ENCODE measurements at places on chromosomes 11 and 22.

DNA sequence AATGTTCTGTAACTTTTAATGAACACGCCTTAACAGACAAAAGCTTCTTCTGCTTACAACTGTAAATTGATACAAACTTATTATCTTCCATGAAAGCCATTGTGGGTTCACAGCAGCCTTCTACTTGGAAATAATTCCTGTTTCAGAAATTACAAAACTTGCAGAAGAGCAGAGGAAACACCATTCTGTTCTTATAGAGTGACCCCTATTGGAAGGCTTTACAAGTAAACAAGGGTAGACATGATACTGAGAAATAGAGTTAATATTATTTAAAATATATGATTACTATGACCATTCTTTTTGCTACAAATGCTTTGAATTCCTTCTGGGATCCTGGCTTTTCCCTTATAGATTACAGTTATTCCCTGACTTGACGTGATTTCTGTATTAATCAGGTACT lies 32.4 kb upstream of the KCNA4 start:
- DNase-seq: no peak

GRCh38 chr22:31577711-31578110 lies 81.4 kb downstream of the SFI1 start:
- DNase-seq: no peak

DNA sequence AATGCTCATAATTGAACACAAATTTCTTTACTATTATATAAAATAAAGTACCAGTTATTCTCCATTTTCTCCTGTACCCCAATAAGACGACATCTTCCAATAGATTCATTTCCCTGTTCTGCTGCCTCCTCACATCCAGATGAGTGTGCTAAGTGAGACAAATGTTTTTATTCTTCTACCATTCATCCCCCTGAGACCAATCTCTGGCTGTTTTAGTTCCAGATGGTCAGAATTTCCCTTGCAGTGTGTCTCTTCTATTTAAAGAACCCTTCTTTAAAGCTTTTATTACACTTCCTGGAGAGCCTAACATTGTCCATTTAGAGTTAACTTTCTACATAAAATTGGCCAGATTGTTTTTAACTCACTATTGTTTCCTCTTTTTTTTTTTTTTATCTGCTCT lies 41.2 kb upstream of the GLYATL1 start:
- DNase-seq: no peak

DNA sequence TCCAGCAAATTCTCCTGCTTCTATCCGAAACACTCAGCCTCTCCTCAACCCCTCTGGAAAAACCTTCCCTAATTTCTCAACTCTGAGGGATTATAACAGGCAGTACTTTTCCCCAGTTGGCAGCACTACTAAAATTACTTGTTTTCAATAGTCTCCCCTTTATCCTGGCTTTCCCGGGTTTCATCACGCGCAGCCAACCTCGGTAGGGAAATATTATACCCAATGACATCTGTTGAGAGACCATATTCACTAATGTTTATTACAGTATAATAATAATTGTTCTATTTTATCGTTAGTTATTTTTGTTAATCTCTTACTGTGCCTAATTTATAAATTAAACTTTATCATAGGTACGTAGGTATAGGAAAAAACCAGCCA lies 330 bp upstream of the POLD3 start:
- no peak for DNase-seq

GRCh38 chr11:118742304-118742703 lies 48.7 kb downstream of the DDX6 start:
- no peak for DNase-seq

DNA sequence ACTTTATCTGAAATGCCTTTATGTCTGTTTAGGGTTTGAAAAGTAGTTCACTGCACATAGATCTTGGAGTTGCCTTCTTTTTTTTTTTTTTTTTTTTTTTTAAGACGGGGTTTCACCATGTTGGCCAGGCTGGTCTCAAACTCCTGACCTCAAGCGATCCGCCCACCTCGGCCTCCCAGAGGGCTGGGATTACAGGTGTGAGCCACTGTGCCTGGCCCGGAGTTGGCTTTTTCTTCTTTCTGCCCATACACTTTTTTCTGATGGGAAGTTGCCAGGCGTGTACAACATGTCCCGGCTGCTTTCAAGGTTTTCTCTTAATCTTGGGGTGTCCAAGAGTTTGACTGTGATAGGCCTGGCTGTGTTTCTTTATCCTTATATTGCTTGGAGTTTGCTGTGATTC lies 12.9 kb upstream of the GNB1L start:
- DNase-seq: no peak

DNA sequence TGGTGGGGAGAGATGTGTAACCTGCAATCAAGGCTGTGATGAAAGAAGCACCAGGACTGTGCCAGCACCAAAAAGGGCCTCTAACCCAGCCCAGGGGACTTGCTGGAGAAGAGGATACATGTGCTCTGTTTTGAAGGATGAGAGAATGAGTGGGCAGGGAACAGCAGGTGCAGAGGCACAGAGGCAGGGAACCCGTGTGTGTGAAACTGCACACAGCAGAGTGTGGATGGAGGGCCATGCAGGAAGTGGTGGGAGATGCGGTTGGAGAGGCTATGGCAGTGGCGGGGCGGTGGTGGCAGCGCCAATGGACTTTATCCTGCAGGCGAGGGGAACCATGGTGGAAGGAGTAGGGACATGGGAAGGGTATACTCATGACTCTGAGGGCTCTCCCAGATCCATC lies 25.2 kb upstream of the LRRC32 start:
- no peak for DNase-seq

DNA sequence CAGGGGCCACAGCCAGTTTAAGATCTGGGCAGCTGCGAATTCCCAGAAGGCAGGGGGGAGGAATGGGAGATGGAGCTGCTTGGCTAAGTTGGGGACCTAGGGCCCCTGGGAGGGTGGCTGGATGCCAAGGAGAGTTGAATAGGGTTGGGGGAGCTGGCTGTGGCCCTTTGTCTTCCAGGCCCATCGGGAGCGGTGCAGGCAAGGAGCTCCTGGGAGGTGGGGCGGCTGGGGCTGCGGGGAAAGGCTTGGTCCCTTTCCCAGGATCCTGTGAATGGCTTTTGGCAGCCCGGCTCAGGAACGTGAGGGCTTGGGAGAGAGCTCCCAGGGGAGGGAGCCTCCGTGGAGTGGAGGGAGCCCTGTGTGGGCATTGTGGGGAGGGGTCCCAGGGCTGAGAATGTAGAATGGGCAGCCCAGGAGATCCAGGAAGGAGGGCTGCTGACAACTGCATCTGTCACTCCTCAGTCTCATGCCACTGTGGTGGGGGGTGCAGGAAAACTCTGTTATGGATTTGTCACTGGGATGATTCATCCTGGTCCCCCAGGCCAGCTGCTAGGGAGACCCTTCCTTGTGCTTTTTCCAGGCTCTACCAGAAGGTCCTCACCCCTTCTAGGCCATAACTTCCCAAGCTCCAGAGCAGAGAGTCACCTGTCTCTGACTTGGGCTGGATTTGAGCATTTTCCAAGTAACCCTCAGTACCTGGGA lies 6.0 kb downstream of the FREY1 start:
- DNase-seq: no peak

GRCh38 chr22:23922921-23923320 lies 28.7 kb downstream of the MIF start:
- no peak for DNase-seq

- no peak for DNase-seq
Observed at GRCh38 chr11:61108847-61109585, 6.7 kb downstream of the CD5 start.

DNA sequence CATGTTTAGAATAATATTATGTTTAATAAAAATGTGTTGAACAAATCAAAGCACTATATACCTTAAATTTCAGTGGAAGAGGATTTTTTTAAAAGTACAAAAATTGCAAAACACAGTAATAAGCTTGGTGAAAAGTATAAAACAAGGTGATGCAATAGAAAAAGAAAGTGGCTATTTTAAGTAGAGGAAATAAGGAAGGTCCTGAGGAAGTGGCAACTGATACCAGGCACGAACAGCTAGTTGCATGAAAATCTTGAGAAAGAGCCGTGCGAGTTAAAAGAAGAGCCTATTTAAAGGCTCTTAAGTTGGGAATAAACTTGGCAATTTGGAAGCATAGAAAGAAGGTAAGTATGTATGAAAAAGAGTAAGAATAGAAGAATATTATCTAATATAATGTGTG lies 1679.3 kb downstream of the LRRC4C start:
- DNase-seq: no peak

DNA sequence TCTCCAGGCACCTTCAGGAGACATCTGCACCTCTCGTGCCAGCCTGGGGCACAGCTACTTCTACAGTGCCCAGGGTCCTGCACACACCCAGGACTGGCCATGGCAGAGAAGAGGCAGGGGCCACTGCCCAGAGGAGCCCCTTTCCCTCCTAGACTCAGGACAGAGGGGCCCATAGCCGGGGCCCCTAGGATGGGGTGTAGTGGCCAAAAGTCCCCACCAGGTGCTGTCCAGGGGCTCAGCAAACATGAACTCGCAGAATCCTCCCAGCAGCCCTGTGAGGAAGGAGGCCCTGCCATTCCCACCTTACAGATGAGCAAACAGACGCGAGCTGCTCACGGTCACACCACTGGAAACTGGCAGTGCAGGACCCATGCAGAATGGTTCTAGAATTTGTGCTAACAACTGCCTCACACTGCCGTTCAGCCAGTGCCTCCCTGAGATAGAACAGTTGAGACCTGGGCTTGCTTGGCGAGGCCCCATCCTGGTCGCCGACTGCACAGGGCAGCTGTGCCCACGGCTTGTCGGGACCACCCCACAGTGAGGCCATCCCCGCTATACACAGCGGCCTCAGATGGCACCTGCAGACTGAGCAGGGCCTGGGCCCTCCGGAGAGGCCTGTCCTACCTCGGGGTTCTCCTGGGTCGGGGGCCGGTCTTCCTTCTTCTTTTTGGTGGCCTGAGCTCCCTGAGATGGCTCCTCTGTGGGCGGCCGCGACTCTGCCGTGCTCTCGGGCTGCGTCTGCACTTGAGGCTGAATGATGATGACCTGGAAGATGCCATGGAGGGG lies 96.4 kb downstream of the PHF21B start:
- no peak for DNase-seq

GRCh38 chr11:115922876-115923275 lies 418.7 kb upstream of the CADM1 start:
- no peak for DNase-seq

Data from cortex of kidney (tissue), 1 donor.